Calu3 (cell line): ENCODE measurements at places on chromosomes 5 and 9. TPM values are rescaled to one million over a fixed set of nuclear protein-coding genes. Genes with fewer than 3 reads are reported as not detected.

ZNF618 gene
- 18.0 and 20.3 TPM in 2 replicates for total RNA-seq

DNA sequence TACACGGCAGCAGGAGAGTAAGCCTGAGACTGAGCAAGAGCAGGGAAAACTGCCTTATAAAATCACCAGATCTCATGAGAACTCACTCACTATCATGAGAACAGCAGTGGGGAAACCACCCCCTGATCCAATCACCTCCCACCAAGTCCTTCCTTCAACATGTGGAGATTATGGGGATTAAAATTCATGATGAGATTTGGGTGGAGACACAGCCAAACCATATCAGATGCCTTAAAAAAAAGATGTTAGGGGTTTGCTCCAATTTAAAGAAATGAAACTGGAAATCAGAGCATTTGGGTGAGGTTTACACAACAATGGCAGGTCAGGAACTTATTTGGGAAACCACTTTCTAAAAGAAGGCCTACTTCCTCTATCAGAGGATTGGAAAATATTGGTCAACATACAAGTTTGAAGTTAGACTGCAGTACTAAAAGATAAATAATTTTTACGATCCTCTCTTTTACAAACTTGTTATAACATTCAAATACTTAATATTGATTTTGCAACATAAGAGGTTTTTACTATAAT lies 105.1 kb downstream of the FBN2 start:
- DNase-seq: no peak

GRCh38 chr9:86207193-86207592 lies 52.3 kb downstream of the C9orf153 start:
- no peak for DNase-seq

GRCh38 chr5:123907349-123907748 lies 395.4 kb downstream of the CSNK1G3 start:
- no peak for DNase-seq

PCDHGA11 gene
- 2.3 and 2.8 TPM in 2 replicates for total RNA-seq

DNA sequence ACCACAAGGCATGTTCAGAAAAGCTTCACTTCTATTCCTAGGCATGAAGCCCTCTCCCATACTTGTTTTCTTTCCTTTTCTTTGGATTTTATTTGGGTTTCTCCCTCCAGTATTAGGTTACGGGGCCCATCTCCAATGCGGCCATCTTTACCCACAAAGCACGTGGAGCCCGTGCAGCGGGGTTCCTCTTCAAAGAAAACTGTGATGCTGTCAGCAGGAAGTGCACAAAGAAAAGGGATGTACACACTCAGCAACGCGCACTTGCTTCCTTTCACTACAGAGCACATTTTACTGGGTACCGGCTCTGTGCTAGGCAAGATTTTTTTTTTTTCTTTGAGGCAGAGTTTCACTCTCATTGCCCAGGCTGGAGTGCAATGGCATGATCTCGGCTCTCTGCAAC lies 106.6 kb downstream of the COL23A1 start:
- no peak for DNase-seq

DAPK1 gene
- total RNA-seq: 133 and 166 TPM in 2 replicates

FLT4 gene
- not detected in 2 replicates for total RNA-seq

DNA sequence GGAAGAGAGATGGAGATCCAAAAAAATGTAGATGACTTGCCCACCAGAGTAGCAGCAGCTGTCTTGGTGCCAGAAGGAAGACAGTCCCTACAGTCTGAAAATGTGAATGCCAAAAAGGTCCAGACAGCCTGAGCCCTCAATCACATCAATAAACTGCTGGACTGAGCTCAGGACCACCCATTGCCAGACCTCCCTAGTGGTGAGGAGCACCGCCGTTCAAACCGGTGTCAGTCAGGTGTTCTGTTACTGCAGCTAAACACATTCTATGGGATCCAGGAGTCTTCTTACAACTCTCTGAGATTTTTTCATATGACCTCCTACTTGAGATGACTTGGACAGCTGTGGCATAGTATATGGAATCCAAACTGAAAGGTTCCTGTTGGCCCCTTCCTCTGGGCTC lies 32.0 kb upstream of the OTP start:
- no peak for DNase-seq

DNA sequence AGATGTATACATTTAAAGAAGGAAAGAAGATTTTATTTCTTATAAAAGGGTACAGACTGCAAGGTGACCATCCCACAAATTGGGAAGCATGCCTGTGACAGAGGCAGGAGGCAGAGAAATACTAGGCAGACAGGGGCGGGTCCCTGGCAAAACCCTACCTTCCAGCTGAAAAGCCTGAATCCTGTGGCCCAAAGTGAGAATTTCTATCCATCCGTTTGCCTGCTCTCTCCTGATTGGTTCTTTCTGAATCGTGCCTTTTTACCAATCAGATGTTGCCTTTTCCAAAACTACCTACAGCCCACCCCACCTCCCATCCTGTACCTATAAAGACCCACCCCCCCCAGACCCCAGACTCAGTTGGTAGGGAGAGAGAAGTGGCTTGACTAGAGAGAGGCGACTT lies 3.4 kb upstream of the SH3GLB2 start:
- DNase-seq: no peak

- no peak for DNase-seq
These were observed 106.3 kb upstream of the SPOCK1 start for GRCh38 chr5:137605411-137605810.

GRCh38 chr9:115262952-115263351 lies 145.0 kb upstream of the TNC start:
- DNase-seq: no peak

DNA sequence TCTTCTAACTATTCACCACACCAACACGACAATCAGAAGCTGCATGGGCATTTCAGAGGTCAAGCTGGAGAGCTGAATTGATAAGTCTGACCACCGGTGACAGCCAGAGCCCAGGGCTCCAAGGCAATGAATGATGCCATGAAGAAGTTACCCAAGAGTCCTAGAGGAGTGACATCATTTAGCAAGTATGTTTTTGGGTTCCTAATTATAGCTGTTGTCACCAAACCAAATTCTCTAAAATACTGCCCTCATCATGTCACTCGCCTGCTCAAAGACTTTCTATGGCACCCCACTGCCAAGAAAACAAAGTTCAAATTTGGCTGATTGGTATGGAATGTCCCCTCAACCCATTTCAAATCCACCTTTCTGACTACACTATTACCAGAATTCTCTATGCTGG lies 235.1 kb downstream of the SPOCK1 start:
- DNase-seq: no peak

ANKS6 gene
- total RNA-seq: 31.5 and 32.2 TPM in 2 replicates

GRCh38 chr9:7304627-7304995 lies 495.0 kb downstream of the DMAC1 start:
- no peak for DNase-seq

BRD9 gene
- total RNA-seq: 62.8 and 64.1 TPM in 2 replicates
